ENCODE measurements at places on chromosomes 4 and X. TPM values are rescaled to one million over a fixed set of nuclear protein-coding genes. Genes with fewer than 3 reads are reported as not detected.

VCX3A gene
- total RNA-seq = not detected

GPR50 gene
- total RNA-seq = not detected

MAGEA12 gene
- not detected for total RNA-seq

INTS12 gene
- total RNA-seq = 20.6 TPM

TADA2B gene
- total RNA-seq = 17.8 TPM

FRMD7 gene
- not detected for total RNA-seq

NEXMIF gene
- 0.64 TPM for total RNA-seq

PFKFB1 gene
- 3.1 TPM for total RNA-seq

TAF7L gene
- not detected for total RNA-seq

PASD1 gene
- not detected for total RNA-seq

All from breast epithelium (tissue), 4 donors.